ENCODE measurements at places on chromosomes 16 and 17.

DNA sequence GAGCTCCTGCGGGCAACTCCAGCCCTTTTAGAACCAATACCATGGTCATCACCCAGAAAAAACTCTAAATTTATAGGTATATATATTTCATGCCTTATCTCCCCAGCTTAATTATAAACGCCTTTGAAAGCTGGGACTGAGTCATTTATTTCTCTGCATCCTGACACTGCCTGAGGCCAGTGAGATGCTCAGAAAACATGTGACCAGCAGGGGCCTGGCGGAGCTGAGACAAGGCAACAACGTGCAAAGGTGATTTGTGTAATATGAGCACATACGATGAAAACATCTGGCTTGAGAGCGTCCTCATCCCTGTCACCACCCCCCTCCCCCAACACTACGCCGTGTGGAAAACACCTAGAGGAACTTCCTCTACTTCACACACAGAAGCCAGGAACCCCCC, 22.7 kb downstream of the NXN start:
- DNase-seq, result no peak

- no peak for DNase-seq
Measured at GRCh38 chr16:85699628-85700027, 10.9 kb upstream of the GINS2 start.

GRCh38 chr16:67441907-67442306, 11.0 kb downstream of the HSD11B2 start:
- no peak for DNase-seq

DNA sequence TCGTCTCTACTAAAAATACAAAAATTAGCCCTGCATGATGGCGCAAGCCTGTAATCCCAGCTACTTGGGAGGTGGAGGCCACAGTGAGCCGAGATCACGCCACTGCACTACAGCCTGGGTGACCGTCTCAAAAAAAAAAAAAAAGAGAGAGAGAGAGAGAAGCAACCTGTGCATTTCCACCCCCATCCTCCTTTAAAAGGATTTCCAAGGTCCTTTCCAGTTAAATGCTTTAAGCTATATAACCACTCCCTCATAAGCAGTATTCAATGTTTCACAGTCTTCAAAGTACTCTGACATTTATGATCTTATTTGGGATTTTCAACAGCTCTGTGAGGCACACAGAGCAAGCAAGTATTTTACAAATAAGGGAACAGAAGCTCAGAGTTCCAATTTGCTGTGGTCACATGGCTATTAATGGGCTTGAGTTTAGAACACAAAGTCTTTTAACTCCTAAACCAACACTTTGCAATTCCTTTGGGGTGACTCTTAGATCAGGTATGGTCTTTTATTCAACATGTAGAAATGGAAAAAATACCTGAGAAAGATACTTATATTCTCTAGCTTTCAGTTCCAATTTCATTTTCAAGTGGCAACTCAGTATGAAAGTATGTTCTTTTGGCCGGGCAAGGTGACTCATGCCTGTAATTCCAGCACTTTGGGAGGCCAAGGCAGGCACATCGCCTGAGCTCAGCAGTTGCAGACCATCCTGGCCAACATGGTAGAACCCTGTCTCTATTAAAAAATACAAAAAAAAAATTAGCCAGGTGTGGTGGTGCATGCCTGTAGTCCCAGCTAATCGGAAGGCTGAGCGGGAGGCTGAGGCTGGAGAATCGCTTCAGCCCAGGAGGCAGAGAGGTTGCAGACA, 31.3 kb downstream of the SPOP start:
- DNase-seq, result no peak

- DNase-seq, result no peak
Measured at GRCh38 chr16:76818606-76819181, 372.3 kb upstream of the MON1B start.

All from activated CD4-positive, alpha-beta T cell treated with anti-CD3 and anti-CD28 coated beads for 1 hour (primary cell).